NB4 (cell line): ENCODE measurements at places on chromosomes 1 and 21.

GRCh38 chr1:25817840-25818501 lies 1.8 kb upstream of the MTFR1L start:
- no peak for DNase-seq

DNA sequence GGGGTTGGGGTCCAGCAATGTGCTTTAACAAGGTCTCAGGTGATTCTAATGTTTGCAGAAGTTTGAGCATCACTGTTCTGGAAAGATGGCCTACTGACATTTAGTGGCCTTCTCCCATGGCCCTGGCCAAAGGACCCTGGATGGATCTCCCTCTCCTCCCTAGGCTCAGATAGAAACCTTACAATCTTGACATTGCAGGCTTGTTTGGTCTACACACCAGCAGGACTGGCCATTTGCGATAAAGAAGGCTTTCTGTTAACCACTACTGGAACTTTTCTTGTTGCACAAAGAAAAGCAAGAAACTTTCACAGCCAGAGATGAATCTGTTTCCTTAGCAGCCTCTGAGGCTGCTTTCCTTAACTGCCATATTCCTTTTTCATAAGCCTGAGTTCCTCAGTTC lies 6.2 kb downstream of the DNALI1 start:
- no peak for DNase-seq

DNA sequence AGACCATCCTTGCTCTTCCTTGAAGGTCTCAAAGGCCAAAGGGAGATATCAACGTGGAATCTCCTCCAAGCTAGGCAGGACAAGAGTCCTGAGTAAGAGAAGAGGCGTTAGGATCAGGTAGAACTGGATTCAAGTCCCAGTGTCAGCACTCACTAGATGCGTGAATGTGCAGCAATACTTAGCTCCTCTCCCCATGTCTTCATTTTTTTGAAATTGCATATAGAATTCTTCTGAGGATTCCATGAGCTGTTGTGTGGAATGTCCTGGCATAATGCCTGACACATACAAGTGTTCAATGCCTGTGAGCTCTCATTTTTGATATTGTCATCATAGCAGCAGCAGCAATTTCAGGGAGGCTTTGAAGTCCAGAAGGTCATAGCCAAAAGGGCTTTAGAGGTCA lies 333.2 kb downstream of the KCNH1 start:
- DNase-seq, result no peak

DNA sequence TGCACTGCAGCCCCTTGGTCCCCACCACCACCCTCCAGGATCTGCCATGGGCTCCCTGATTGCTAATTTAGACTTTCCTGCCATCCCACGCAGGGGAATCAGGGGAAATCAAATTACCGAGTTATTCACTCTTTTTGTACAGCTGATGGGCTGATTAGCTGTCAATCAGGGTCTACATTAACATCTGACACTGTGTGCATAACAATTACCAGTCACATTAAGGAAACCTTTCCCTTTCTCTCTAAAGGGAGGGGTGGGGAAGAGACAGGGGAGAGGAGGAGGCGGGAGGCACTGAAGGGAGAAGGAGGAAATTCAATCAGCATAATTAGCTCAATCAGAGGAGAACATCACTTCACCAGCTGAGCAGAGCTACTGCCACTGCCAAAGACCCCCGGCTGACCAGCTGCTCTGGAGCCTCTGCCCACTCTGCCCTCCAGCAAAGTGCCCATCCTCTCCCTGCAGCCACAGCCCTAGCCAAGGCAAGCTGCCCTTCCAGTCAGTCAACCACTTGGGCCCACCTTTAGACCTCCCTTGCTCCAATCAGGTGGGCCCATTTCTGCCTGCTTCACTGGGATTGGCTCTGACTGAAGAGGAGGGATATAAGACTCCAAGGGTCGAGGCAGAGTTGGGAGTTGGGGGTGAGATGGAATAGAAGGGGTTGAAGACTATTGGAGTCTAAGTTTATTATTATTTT lies 199.3 kb upstream of the ZC3H12A start:
- no peak for DNase-seq

DNA sequence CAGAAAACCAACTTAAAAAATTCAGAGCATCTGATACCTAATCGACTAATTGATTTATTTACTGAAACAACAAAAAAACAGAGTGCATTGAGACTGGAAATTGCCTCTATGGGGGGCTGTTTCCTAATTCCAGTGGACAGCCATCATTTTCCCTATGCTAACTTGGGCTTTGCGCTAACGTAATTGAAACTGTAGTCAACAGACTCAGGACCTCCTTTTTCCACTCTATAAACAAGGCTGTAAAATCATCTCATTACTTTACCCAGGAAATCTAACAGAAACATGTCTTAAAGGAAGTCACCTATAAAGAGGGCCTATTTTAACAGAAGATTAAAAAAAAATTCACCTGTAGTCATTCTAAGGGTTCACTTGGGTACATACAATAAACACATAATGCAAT lies 2.1 kb downstream of the ERG start:
- no peak for DNase-seq

DNA sequence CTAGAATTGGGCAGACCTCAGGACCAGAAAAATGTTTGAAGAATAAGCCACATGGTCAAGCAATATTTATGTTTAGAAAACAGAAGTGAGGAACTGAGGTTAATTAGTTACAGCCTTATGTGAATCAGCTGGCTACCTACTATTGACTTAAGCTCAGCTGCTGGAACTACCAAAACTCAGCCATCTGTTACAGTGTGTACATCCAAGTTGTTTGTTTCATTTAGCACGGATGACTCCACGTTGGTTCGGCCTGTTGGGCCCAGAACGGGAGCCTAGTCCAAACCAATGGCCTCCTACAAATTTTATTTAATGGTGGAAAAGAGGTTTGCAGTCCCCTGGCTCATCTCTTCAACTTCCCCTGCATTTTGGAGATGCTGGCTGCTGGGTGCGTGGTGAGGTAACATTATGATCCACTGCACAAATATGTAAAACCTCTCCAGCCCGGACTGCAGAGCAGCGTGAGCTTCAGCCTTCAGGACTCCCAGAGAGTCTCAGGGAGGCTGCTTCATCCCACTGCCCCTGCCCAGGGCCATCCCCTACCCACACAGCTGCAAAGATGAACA lies 143.4 kb downstream of the ZZZ3 start:
- no peak for DNase-seq

GRCh38 chr21:24276204-24276603 lies 1331.1 kb downstream of the MRPL39 start:
- DNase-seq, result no peak

DNA sequence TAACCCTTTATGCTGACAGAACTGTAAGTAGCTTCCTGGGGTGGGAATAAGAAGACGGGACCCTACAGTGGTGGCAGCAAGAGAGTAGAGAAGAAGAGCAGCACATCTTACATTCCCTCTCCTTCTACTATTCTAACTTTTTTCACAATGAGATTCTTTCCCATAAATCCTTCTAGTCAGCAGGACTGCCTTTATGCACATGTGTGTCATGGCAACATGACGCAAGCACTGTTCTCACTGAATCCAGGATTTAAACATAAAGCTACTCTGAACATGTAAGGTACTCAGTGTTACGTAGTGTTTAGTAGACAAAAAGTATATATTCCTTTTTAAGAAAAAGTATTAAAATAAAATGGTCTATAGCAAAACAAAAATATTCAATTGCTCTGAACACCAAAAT lies 309.7 kb upstream of the LYPLAL1 start:
- no peak for DNase-seq

- no peak for DNase-seq
These were observed 133.8 kb downstream of the PTPRC start for GRCh38 chr1:198772626-198773025.

DNA sequence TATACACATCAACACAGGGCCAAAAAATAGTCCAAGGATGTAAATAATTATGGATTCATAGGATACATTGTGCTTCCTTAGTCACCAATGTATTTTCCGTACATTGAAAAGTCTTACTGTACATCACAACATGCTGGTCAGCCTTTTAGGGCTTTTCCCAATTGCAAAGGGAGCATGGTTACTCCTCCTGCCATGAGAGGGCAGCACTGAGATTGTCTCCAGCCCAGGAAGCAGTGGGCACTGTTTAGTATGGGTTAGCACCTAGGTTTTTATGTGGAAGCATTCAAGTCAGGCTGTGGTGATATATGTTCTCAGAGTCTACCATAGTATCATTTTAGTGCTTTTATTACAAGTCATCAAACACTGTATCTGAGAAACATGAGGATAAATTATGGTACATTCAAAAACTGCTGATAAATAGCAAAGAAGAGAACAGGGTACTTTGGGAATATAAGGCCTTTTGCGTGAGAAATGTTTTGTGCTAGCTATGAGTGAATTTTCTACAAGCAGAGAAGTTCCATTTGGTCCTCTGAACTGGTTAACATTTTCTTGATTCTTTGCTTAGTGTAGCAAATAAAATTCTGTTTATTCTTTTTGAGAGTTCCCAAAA lies 34.0 kb downstream of the ST6GALNAC5 start:
- DNase-seq, result peak; percentile 58

GRCh38 chr1:110430366-110430765 lies 20.6 kb upstream of the PROK1 start:
- DNase-seq, result peak; percentile 57

DNA sequence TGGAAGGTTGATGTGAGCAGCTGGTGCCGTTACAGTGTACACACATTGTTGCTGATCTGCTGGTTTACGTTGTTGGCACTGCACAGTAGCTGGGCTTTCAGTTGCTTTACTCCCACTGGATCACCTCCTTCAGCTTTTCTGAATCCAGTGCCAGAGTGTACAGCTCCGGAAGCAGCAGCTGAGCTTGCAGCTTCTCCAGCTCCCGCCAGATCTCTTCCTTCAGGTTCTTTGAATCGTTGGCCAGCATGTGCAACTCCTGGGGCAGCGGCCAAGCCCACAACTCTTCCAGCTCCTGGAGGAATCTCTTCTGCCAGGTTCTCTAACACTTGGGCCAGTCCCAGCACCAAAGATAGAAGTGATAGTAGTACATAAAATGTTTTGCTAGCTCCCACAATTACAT lies 149.7 kb upstream of the RRP15 start:
- DNase-seq, result no peak

- no peak for DNase-seq
These were observed 109.8 kb upstream of the COL6A1 start for GRCh38 chr21:45871616-45872236.

DNA sequence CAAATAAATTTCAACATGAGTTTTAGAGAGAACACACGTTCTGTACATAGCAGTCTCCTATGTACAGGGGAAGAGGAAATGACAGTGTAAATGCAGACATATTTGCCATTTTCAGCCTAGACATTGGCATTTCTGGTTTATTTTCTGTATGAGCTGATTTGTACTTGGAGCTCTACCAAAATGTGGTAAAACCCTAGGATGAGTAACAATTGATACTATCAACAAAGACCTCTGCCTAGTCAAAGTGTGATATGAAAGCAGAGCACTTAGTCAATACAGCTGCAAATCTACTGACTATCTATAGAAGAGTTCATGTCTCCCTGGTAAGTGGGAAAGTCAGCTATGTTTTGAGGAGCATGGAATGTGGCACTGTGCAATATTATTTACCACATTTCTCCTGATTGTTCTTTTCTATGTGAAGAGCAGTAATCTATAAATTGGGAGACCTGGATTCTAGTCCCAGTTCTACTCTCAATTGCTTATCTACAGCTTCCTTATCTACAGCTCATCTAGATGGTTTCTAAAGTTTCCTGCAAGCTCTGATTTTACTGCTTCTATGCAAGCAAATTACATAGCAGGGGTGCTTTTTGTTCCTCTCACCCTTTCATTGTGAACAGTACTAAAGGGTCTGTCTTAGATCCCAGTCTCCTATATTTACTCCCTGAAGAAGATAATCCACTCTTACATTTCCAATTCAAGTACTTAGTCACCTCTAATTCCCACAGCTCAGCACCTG lies 334.2 kb downstream of the NTNG1 start:
- no peak for DNase-seq

GRCh38 chr1:243415663-243416408 lies 160.0 kb downstream of the SDCCAG8 start:
- no peak for DNase-seq

DNA sequence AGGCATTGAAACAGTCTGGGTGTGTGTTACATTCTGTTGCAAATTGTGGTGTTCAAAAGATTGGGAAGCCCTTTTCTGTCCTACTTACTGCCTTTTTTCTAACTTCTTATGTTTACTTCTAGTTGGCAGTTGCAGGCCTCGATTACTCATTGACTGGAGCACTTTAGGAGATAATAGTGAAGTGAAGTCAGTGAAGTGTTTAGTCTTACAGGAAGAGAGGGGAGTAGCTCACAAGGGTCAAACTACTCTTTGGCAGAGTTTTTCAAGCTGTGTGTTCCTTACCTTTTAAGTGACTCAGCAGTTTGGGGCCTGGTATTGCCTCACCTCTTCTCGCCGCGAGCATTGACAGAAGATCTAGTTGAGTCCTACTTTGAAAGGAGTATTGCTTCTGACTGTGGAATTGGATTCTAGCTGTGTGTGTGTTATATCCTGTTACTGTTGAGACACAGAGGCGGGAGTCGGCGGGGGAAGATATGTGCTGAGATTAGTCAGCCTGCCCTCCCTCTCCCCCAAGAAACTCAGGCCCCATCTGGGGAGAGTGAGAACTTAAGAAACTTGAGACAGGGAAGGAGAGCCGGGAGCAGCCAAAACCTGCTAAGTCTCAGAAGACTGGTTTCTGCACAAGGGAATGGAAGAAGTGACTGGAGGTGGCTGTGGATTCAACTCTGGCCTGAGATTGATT lies 19.3 kb downstream of the AHCYL1 start:
- peak; percentile 92 for DNase-seq

GRCh38 chr21:46114963-46115362 lies 17.1 kb downstream of the COL6A2 start:
- no peak for DNase-seq

- no peak for DNase-seq
These were observed 144.1 kb downstream of the CENPF start for GRCh38 chr1:214747050-214747635.

- DNase-seq, result no peak
These were observed 23.1 kb upstream of the PTAFR start for GRCh38 chr1:28199328-28200233.

DNA sequence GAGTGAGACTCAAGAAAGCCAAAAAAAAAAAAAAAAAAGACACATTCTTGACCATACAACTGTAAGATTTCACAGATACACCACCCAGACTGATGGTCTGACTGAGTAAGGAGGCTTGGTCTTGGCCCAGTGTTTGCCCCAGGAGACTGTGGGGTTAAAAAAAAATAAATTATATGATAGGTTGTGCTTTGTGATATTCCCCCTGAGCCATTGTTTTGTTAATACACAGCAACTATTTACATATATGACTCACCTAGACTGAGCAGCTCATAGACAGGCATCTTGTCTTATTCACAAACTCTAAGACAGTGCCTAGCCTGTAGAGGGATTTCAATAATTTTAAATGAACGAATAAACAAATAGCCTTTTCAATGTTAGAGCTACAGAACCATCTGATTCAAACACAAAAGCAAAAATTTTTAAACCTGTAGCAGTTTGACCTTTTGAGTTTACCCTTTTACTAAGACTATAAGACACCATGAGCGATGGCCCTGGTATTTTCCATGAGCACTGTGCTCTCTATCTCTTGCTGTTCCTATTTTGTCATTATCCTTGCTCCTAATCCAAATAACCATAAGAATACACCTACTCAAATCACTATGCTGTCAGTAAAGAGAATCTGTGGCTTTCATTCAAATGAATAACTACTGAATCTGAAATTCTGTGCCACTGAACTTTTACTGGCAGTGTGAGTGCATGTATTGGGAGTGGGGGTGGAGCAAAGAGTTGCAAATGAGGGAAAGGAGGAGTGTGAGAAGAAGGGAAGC lies 199.4 kb upstream of the PTBP2 start:
- no peak for DNase-seq

- DNase-seq, result no peak
These were observed 51.9 kb downstream of the KLHDC7A start for GRCh38 chr1:18532390-18533170.
